Activated CD8-positive, alpha-beta T cell treated with anti-CD3 and anti-CD28 coated beads for 36 hours (primary cell): ENCODE measurements at places on chromosomes 4 and X. TPM values are rescaled to one million over a fixed set of nuclear protein-coding genes. Genes with fewer than 3 reads are reported as not detected.
A peak's percentile ranks its signal among the peaks of the same experiment; 100 is the strongest.

DNA sequence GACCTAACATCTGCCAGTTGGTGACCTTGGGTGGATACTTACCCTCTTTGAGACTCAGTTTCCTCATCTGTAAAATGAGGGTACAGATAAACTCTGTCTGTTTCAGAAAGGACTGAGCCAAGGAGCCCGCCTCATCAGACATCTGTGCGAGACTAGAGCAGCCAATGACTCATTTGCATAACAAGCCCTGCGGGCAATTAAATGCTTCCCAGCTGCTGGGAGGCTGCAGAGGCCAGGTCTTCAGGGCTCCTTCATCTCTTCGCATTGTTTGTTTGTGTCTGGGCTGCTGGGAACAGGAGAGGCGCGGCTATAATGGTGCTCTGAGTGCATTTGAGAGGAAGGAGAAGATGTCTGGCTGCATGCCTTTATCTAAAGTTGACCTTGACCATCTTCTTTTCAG is 85.0 kb downstream of the ADRA2C start:
- DNase-seq: no peak
- H3K4me1 ChIP-seq: no peaks in the 10 kb centered on the region
- H3K4me3 ChIP-seq: no peak overlapping the region
- peaks cover 18% of the 10 kb centered on the region for H3K27me3 ChIP-seq
- no peaks in the 10 kb centered on the region for H3K36me3 ChIP-seq

DNA sequence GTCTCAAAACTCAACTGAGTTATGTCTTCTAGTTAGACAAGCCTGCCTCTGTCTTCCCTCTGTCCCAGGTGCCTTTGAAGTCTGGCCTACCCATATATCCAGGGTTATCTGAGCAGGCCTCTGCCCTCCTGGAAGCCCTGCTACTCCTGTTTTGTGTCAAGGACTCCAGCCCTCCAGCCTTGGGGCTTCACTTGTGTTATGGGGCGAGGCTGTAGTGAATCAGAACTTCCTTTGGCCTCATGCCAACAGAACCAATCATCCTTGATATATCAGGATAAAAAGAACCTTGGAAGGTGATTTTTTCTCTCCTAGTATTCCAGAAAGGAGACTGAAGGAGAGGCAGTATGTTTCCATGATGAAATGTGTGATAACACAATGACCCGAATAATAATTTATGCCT is 8.9 kb upstream of the ADGRG4 start:
- H3K4me1 ChIP-seq: no peaks in the 10 kb centered on the region
- no peak overlapping the region for H3K27ac ChIP-seq
- H3K36me3 ChIP-seq: no peaks in the 10 kb centered on the region
- no peaks in the 10 kb centered on the region for H3K27me3 ChIP-seq
- no peak overlapping the region for H3K4me3 ChIP-seq
- no peak for DNase-seq

DNA sequence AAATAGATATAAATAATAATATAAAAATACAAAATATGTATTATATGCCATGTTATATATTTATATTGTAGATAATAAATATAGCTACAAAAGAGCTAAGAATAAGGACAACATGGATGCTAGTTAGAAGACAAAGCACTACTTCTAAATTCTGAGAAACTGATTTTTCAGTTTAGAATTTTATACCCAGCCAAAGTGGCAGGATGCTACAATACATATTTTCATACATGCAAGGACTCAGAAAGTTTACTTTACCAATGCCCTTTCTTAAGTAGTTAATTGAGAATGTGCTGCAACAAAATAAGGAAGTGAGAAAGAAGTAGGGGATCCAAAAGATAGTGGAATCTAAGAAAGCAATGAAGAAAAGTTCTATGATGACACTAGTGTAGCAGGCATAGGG is 64.5 kb downstream of the PDE5A start:
- no peaks in the 10 kb centered on the region for H3K27me3 ChIP-seq
- H3K4me1 ChIP-seq: no peaks in the 10 kb centered on the region
- DNase-seq: no peak
- H3K27ac ChIP-seq: no peak overlapping the region

- H3K27me3 ChIP-seq: peaks cover 4% of the 10 kb centered on the region
- H3K36me3 ChIP-seq: no peaks in the 10 kb centered on the region
- no peak overlapping the region for H3K27ac ChIP-seq
- H3K4me1 ChIP-seq: no peaks in the 10 kb centered on the region
- no peak overlapping the region for H3K4me3 ChIP-seq
- DNase-seq: no peak
Observed at GRCh38 chrX:37608156-37608555, 36.7 kb downstream of the LANCL3 start.

GRCh38 chr4:39232100-39232499 is 49.8 kb downstream of the WDR19 start:
- H3K36me3 ChIP-seq: peaks cover 3% of the 10 kb centered on the region
- H3K27ac ChIP-seq: no peak overlapping the region
- H3K27me3 ChIP-seq: no peaks in the 10 kb centered on the region
- no peaks in the 10 kb centered on the region for H3K4me1 ChIP-seq
- DNase-seq: no peak

DNA sequence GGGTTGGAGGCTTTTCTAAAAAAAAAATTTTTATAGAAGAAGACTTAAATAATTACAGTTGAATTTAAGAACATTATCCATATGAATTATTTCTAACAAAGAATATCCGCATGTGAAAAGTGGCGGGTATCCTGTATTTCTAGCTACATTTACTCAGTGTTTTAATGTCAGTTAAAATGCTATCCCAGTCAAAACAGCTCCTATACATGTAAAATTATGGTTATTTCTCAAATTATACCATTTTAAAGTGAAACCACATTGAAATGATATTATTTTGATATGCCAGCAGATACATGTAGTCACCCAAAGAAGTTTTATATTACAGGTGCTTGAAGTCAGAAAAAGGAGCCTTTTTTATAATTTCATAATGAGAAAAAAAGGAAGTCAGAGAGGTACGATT is 168.5 kb upstream of the ATOH1 start:
- no peak overlapping the region for H3K27ac ChIP-seq
- no peak for DNase-seq
- H3K36me3 ChIP-seq: no peaks in the 10 kb centered on the region
- no peaks in the 10 kb centered on the region for H3K4me1 ChIP-seq
- H3K27me3 ChIP-seq: no peaks in the 10 kb centered on the region

DNA sequence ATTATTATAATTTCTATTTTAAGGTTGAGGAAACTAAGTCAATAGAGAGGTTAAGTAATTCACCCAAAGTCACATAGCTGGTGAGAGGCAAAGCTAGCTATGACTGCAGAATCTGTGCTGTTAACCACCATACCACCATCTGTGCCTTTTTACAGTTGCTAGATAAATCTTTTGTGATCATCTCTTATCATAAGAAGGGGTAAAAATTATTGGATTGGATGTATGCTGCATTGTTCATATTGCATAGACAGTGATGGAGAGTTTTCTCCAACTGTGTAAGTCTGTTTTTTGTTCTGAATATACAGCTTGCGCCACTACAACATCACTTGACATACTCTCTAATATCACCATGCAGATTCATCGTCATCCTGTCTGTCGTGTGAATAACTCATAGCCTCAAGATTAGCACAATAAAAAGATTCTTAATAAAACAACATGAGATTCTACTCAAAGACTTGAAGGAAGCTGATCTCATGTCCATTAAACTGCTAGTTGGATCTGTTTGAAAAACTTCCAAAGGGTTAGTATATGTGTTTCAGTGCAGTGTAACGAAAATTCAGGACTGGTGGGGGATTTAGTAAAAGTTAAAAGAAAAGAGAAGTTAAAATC is 495.9 kb downstream of the SPRY1 start:
- H3K27me3 ChIP-seq: no peaks in the 10 kb centered on the region
- H3K36me3 ChIP-seq: no peaks in the 10 kb centered on the region
- no peak overlapping the region for H3K27ac ChIP-seq
- H3K4me3 ChIP-seq: no peak overlapping the region

GRCh38 chr4:9845791-9846493 is 64.5 kb downstream of the DRD5 start:
- H3K4me1 ChIP-seq: no peaks in the 10 kb centered on the region
- no peak overlapping the region for H3K4me3 ChIP-seq
- no peak overlapping the region for H3K27ac ChIP-seq

- peaks cover 78% of the 10 kb centered on the region for H3K4me1 ChIP-seq
- peak overlapping the region; percentile 16 for H3K4me3 ChIP-seq
- DNase-seq: peak; percentile 89
- peak overlapping the region; percentile 87 for H3K27ac ChIP-seq
- H3K27me3 ChIP-seq: no peaks in the 10 kb centered on the region
Observed at GRCh38 chr4:108072300-108072699, 82.6 kb downstream of the HADH start.

The CSAG1 gene
- not detected for total RNA-seq
